NCI-H82 (cell line): ENCODE measurements at places on chromosomes 11 and 22.

DNA sequence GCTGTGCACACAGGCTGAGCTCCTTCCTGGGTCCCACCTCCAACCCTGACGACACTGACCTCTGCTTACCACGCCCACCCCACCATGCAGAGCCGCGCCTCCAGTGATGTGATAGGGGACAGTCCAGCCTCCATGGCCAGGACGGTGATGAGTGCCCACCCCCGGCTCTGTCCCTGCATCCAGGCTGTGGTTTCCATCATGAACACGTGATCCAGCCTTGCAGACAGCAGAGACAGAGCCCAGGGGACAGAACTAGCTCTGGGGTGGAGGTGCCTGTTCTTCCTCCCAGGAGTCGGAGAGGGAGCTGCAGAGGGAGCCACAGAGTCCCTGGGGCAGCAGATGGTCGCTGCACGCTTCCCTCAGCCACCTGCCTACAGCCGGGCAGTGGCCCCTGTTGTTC, 42.6 kb upstream of the IGSF9B start:
- DNase-seq = peak; percentile 58

- DNase-seq = peak; percentile 43
Measured at GRCh38 chr11:67119585-67120391, 725 bp downstream of the KDM2A start.

- peak; percentile 76 for DNase-seq
Measured at GRCh38 chr22:44680481-44680894, 21.5 kb upstream of the PRR5 start.

DNA sequence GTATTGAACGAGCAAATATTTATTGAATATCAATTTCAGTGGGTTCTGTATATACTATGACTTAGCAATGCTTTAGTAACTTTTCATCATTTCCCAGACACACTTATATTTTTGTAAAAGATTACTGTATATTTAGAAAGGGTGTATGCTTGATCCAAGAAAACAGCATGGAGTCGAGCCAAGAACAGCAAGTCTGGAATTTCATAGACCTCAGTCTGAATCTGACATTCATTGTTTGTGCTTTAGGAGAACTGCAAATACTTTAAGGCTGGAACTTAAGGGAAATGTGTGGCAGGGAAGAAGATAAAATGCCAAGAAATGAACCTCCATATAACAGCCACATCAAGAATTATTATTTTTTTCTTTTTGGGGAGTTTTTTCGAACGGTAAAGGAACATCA, 1156.8 kb downstream of the LRRC4C start:
- DNase-seq = no peak

DNA sequence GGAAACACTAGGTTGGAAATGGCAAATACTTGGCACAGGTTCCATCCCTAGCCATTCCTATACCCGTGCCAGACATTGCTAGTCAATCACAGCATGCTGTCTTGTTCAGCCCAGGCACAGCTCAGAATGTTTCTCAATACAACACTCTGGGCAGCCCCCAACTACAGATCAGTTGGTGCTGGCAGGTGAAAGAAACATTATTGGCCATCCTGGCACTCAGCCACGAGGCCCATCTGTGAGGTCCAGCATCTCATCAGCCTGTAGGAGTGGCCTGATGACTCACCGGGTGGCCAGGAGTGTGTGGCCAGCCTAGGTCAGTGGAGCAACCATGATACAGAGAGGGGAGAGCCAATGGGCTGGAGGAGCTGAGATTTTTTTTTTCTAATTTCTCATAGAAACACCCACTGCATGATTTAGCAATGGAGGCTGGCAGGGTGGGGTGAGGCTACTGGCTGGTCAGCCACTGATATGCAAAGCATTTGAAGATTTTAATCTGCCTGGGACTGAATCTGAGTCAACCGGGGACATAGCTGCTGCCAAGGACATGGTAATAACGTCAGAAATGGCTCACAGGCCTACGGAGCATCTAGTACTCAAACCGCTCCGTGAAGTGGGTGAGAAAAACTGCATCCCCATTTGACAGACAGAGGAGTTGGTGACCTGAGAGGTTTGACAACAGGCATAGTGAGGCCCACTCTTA, 5.4 kb downstream of the MYO18B start:
- no peak for DNase-seq

- no peak for DNase-seq
Measured at GRCh38 chr11:18748766-18749365, 22.9 kb upstream of the IGSF22 start.
